ENCODE measurements at places on chromosomes 2 and 18. TPM values are rescaled to one million over a fixed set of nuclear protein-coding genes. Genes with fewer than 3 reads are reported as not detected.
A peak's percentile ranks its signal among the peaks of the same experiment; 100 is the strongest.

The TTN gene
- total RNA-seq, result 10.8 TPM

The MYO5B gene
- total RNA-seq, result 8.6 TPM

The RAB6C gene
- 1.1 TPM for total RNA-seq

The CXCR1 gene
- 1.3 TPM for total RNA-seq

The ANKRD53 gene
- not detected for total RNA-seq

GRCh38 chr2:69973335-69973735 is 11.9 kb upstream of the ASPRV1 start:
- no peak for DNase-seq

- DNase-seq, result no peak
These were observed 7.3 kb upstream of the TTLL4 start for GRCh38 chr2:218703341-218703740.

- no peak for DNase-seq
These were observed 132.7 kb upstream of the MEX3C start for GRCh38 chr18:51330148-51330547.

DNA sequence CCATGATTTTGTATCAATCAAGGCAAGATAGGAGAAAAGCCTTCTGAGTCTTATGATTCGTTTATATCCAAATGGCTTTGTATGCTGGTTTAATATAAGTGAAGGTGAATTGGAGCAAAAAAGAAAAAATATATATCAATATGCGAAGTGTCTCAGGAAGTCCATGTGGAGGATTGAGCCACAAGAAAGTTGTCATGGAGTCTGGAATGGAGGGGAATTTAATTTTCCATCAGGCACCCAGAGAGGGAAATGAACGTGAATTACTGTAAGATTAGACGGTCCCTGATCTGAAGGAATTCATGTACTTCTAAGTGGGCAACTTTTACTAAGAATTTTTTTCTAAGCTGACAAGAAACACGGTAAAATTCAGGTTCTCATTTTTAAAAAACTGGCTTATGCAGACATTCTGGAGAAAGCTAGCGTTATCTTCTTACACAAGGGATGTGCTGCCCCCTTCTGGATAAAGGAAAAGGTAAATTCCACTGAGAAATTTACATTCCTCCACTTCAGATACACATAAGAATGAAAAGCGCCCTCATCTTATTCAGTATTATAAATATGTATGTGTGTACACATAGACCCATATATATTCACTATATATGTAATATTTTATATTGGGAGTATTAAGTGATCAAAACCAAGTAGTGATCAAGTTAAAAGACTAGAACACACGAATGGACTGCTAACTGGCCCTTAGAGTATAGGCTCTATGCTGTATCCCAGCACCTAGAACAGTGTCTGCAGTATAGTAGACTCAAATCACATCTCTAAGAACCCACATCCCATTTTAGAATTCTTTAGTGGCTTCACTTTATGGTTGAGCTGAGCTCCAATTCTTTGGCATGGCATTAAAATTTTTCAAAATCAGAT is 289.0 kb upstream of the TFPI start:
- DNase-seq, result no peak

- DNase-seq, result no peak
These were observed 2.5 kb upstream of the SMIM21 start for GRCh38 chr18:75429975-75430374.

GRCh38 chr2:72415781-72416475 is 268.3 kb upstream of the CYP26B1 start:
- DNase-seq, result no peak

GRCh38 chr2:240630771-240631547 is 5.7 kb downstream of the GPR35 start:
- peak; percentile 22 for DNase-seq

GRCh38 chr18:51054764-51055163 is 24.8 kb downstream of the SMAD4 start:
- DNase-seq, result no peak

DNA sequence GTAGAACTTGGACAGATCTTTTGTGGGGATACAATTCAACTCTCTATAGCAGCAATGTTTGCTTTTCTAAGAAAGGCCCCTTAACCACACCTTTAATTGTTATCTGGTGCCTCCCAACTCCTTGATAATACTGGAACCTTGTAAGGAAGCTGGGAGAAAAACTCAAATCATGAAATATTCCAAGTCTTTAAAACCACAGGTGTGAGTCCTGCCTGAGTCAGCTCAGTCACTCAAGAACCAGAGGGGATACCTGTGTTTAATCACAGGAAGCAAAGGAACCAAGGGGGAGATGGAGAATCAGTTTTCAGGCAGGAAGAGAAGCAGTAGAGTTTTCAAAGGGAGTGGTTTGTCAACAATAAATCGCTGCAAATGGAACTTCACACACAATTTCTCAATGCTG is 159.9 kb downstream of the LAMA3 start:
- no peak for DNase-seq

DNA sequence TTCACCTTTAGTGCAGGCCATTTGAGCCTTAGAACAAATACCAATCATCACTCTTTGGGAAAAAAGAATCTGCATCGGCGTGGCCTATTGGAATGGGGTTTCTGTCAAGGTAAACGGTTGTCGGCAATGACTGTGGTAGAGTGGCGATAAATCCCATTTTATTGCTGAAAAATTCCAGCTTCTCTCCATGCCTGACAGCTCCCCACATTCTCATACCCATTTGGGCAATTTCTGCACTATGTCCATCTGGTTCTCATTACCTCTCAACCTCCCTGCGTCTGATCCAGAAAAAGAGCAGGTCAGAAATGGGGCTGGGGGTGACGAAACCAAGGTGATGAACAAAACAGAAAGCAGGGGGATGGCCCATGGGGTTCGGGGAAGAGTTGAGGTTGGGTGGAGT is 254.0 kb downstream of the MEIS1 start:
- no peak for DNase-seq
